ENCODE measurements at places on chromosomes 2 and 18.
A peak's percentile ranks its signal among the peaks of the same experiment; 100 is the strongest.

GRCh38 chr18:32530947-32531651 lies 60.4 kb upstream of the GAREM1 start:
- DNase-seq, result no peak

DNA sequence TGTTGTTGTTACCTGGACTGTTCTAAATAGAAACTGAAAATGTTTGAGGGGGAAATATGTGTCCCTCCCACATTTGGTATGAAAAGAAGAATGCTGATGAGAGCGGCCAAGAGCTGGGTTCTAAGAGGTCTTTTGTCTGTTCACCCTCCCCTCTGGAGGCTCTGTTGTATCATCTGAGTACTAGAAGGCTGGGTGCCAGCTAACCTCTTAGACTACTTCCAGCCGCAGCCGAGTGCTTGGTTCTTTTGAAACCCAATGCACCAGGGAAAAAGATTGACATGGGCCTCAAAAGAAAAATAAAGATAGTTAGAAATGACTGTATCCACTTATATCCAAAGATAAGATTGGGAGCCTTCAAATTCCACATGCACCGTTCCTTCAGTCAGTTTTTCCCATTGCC lies 255.9 kb downstream of the TXNL1 start:
- DNase-seq, result no peak

DNA sequence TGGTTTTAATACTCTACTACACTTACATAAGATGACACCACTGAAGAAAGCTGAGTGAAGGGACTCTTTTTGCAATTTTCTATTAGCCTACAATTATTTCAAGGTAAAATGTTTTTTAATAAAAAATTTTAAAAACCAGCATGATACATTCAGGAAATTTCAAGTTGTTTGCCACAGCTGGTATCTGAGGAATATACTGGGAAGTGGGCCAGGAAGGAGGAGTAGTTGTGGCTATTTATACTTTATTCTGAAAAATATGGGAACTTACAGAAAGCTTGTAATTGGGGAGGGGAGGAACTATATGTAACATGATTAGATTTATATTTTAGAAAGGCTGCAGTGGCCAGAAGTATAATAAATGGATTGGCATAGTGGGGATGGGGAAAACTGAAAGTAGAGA lies 40.8 kb downstream of the WDR35 start:
- DNase-seq, result no peak

DNA sequence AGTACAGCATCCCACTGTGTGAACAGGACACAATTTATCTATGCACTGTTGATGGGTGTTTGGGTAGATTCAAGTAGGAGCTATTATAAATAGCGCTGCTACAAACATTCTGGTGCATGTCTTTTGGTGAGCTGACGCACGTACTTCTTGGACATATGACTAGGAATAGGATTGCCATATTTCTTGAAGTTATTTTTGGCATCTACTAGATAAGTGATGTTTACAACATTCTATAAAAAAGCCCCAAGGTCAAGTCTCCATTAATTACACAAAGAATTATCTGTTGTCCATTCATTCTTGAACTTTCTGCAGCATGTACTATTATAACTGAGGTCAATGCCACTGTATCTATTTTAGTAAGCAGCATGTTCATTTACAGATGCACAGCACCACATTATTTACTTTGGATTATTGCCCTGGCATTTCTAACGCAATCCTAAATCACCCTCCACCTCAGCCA lies 225.5 kb upstream of the TMEM200C start:
- no peak for DNase-seq

DNA sequence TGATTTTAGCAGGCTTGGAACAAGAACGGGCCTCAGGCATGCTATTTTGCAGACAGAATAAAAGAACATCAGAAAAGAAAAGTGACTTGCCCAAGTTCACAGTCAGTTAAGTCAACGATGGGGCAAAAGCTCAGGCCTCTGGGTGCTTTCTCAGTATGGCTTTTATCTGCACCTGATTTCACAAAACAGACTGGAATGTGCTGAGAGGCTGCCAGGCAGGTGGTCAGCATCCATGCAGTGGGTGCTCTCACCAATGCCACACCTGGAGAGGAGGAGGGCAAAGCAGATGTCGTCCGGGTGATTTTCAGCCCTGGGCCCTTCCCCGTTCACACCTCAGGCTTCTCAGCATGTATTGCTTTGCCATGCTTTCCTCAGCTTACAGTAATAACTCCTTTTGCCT lies 854.6 kb downstream of the RNF144A start:
- no peak for DNase-seq

DNA sequence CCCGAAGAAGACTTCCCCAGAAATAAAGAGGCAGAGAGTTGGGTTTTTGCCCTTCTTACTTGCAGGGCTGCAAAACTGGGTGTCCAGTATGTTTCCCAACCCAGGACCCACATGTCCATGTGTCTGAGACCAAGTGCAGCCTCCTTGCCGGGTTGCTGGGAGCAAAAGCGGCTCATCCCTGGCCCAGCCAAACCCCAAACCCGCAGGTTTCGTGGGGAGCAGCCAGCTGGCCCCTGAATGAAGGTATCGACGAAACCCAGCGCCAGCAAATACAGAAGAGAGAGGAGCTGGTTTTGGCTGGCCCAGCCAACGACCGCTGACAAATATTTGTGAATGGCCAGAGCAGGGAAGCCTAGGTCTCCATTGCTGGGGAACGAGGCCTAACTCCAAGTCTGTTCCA lies 197.1 kb downstream of the SMAD7 start:
- DNase-seq, result no peak

DNA sequence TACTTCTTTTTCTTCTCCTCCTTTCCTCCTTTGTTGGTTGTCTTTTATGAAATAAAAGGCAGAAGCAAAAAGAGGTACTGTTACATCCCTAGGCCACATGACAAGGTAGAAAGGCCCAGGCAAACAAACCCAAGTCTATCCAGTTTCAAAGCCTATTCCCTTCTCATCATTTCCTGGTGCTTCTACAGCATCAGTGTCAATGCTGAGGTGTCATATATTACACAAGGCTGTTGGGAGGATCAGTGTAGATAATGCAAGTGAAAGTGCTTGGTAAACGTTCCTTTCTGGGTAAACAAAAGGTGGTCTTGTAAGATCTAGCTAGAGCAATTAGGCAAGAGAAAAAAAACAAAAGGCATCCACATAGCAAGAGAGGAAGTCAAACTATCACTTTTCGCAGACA lies 64.9 kb downstream of the EVA1A start:
- DNase-seq, result no peak

DNA sequence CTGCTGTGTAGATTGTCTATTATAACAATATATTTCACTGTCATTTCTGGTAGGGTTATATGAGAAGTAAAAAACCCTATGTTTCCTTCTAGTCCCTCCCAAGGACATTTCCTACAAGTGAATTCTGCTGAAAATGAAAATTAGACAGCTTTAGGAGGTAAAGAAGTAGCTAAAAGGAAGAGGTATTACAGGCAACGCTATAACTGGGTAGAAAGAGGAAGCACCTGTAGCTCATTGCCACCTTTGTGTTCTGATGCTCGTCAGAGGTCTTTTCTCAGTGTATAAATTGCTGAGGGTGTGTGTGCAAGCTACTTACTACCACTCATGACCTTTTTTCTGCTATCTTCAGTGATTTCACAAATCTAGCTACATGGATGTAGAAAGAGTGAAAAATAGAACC lies 1.4 kb downstream of the DNAJC10 start:
- DNase-seq, result no peak

DNA sequence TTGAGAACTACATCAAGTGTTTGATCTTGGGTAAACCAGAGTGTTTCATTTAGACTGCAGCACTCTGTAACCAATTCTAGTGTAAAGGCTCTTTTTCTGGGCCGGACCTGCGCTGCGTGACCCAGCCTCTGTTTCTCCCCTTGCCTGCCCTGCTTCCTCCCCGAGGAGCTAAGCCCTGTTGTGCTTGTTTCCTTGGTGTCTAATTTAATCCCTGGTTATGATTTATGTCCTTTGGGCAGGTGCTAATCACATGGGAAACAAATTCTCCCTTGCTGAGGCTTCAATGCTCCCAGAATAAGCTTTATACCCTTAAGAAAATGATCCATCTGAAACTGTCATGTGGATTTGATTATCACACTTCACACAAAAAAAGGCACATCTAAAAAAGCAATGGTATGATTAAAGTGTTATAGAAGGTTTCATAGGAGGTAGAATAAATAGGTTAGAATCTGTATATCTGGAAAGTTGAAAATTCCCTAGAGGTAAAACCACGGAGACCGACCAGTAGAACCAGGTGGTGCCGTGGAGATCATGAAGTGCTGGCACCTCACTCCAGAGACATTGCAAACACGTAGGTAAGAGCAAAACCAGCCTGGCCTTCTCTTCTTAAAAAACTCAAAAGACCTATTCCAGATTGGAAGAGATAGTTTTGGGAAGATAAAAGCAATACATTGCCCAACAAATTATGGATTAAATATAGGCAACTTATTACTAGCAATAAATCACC lies 31.0 kb upstream of the SLC9A2 start:
- no peak for DNase-seq

GRCh38 chr18:36856815-36857214 lies 27.9 kb downstream of the KIAA1328 start:
- DNase-seq, result no peak

- DNase-seq, result no peak
Measured at GRCh38 chr18:10524507-10525370, 1.1 kb upstream of the NAPG start.

- DNase-seq, result no peak
Measured at GRCh38 chr2:42298996-42299754, 61.8 kb downstream of the COX7A2L start.

DNA sequence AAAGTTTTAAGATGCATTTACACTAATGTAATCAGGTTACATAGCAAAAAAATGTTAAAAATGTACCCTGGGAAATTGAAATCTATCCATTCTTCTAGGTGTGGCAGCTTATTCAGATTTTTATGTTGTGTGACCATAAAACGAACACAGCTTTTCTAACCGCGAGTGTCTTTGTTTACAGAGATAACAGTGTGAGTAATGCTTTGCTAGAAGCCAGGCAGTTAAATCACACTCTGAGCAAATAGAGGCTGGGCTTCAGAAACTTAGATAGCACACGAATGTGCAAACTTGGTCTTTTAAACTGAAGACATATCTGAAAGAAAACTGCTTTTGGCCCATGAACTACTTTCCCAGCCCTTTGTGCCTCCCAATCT lies 116.1 kb downstream of the SPTBN1 start:
- DNase-seq, result no peak

GRCh38 chr2:214946949-214947348 lies 137.5 kb upstream of the BARD1 start:
- no peak for DNase-seq

- no peak for DNase-seq
Measured at GRCh38 chr2:236525411-236525997, 44.1 kb upstream of the ACKR3 start.

DNA sequence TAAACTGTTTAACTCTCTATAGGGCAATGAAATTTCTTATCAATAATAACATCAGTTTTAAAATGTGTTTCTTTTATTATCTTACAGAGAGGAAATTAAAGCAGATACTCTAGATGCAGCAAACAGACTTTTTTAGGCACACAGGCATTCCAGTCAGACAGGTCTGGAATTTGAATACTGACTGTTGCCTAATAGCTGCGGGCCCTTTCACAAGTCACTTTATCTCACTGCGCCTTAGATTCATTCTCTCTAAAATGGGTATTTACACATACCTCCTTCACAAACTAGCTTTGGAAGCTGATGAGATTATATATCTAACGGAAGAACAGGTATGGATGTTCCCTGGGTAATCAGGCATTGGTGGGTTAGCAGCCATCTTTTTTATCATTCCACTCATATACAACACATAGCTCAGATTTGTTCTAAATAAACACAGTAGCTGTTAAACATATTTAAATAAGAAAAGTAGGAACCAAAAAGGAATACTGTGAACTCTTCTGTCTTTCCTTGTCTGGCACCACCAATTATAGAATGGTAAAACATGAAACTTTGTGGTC lies 104.2 kb downstream of the LRP2 start:
- DNase-seq, result no peak

DNA sequence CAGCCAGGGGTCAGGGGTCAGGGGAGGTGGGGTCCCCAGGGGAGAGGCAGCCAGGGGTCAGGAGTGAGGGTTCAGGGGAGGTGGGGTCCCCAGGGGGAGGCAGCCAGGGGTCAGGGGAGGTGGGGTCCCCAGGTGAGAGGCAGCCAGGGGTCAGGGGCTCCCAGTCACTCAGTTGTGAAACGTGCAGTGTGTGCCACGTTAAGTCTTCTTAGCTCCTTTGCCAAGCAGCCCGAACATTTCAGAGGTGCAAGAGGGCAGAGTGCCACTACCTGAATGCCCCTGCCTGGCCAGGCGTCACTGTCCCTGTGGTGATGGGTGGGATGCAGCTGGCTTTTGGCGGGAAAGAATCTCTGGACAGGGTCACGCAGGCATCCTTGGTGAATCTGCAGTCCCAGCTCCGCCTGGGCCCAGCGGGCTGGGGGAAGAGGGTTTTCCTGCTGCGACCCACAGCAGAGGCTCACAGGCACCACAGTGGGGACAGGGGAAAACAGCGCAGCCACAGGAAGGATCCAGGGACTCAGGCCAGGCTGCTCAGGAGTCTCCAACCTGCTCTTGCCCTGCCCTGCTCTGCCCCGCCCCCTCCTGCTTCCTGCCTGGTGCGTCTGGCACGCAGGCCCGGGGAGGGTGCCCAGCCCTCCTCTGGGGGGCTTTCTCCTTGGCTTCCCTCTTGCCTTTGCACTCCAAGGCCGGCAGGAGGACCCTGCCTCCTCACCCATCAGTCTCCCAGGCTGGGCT lies 188.3 kb downstream of the TWIST2 start:
- peak; percentile 30 for DNase-seq

- no peak for DNase-seq
Measured at GRCh38 chr18:48631851-48632250, 93.0 kb downstream of the CTIF start.

DNA sequence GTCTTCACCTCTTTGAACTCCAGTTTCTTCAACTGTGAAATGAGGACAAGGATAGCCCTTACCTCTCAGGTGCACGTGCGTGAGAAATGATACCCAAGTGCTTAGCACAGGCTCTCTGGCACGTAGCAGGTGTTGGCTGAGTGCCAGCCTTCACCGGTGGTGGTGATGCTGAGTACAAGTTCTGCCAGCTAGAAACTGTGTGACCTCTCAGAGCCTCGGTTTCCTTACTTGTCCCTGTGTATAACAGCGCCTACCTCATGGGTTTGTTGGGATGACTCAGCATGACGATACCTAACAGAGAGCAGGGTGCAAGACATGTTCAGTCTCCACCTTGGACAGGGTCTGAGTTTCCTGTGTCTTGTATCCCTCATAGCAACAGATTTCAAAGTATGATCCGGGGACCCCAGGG lies 205.1 kb downstream of the TNS1 start:
- peak; percentile 31 for DNase-seq

DNA sequence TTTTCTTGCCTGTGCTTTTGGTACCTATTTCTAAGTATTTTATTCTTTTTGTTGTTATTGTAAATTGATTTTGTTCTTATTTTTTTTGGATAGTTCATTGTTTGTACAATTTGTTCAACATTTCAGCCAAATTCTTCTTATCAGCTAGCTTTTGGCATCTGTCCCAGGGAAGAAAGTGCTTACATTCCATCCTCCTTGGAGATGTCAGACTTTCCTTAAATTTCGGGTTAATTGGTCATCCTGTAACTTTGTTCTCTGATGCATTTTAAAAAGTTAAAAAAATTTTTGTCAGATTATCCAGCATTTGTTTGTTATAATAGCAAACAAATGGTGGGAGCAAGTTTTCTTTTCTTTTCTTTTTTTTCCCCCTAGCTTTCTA lies 60.3 kb downstream of the PTH2R start:
- DNase-seq, result no peak

- DNase-seq, result no peak
Measured at GRCh38 chr2:102334486-102334885, 21.1 kb upstream of the IL18R1 start.

GRCh38 chr18:24386681-24387080 lies 10.9 kb downstream of the OSBPL1A start:
- no peak for DNase-seq
